ENCODE measurements at places on chromosomes 12 and 14. TPM values are rescaled to one million over a fixed set of nuclear protein-coding genes. Genes with fewer than 3 reads are reported as not detected.

The RD3L gene
- not detected for total RNA-seq

The OTX2 gene
- total RNA-seq, result not detected

The NUBPL gene
- total RNA-seq, result 4.4 TPM

The SSPN gene
- total RNA-seq, result 10.6 TPM

The KRT71 gene
- not detected for total RNA-seq

The HOXC13 gene
- 1.3 TPM for total RNA-seq

The CD4 gene
- total RNA-seq, result 0.25 TPM

The KRT79 gene
- total RNA-seq, result not detected

The GARIN6 gene
- not detected for total RNA-seq

The SRGAP1 gene
- 1.0 TPM for total RNA-seq

The ZNF84 gene
- 5.9 TPM for total RNA-seq

The MYH7 gene
- not detected for total RNA-seq

The PRPH gene
- total RNA-seq, result not detected

The PPP4R4 gene
- 0.03 TPM for total RNA-seq

The HOXC5 gene
- 0.41 TPM for total RNA-seq

The CYP27B1 gene
- total RNA-seq, result 11.0 TPM

The KRT85 gene
- total RNA-seq, result not detected

The POP5 gene
- 70.9 TPM for total RNA-seq

The MTA1 gene
- 136 TPM for total RNA-seq

The SLC17A8 gene
- not detected for total RNA-seq

The SIX1 gene
- 0.05 TPM for total RNA-seq

The LIN7A gene
- total RNA-seq, result not detected

The BCL7A gene
- 11.0 TPM for total RNA-seq

The ART4 gene
- total RNA-seq, result not detected

The GLT8D2 gene
- not detected for total RNA-seq

The CLBA1 gene
- total RNA-seq, result 9.8 TPM

The KRT75 gene
- 0.08 TPM for total RNA-seq

The SDR9C7 gene
- not detected for total RNA-seq

The TEX22 gene
- not detected for total RNA-seq

The ORMDL2 gene
- total RNA-seq, result 46.6 TPM

The FOXN4 gene
- not detected for total RNA-seq

The HECTD1 gene
- total RNA-seq, result 75.3 TPM

The KRT8 gene
- total RNA-seq, result 5,686 TPM

The CCDC175 gene
- total RNA-seq, result 0.34 TPM

The KNTC1 gene
- 38.8 TPM for total RNA-seq

The DHH gene
- total RNA-seq, result not detected

The CMA1 gene
- total RNA-seq, result not detected

The KRT6C gene
- total RNA-seq, result not detected

The RDH16 gene
- total RNA-seq, result not detected
